ENCODE measurements at places on chromosomes 13 and 19. TPM values are rescaled to one million over a fixed set of nuclear protein-coding genes. Genes with fewer than 3 reads are reported as not detected.

DNA sequence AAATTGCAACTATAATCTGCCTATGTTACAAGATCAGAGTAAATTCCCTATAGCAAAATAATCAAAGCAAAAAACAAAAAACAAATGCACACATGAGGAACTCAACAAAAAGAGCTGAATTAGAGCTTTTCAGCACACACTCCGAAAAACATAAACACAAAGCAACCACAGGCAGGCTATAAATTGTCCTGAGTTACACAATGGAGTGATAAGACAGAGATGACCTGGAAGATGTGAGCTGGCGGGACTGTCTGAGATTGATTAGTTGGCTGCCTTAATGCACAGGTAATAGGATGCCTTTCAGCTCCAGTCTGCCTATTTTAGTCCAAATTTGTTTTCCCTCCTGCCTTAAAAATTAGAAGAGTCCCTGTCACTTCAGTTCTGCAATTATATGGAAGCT lies 159.0 kb upstream of the FNDC3A start:
- DNase-seq = no peak

GRCh38 chr13:109331011-109331433 lies 455.4 kb downstream of the IRS2 start:
- no peak for DNase-seq

- no peak for DNase-seq
Observed at GRCh38 chr19:42089191-42089750, 13.3 kb downstream of the ZNF574 start.

- no peak for DNase-seq
Observed at GRCh38 chr13:79401259-79402070, 4.6 kb downstream of the RBM26 start.

- DNase-seq = no peak
Observed at GRCh38 chr13:112824429-112824828, 134.6 kb downstream of the ATP11A start.

DNA sequence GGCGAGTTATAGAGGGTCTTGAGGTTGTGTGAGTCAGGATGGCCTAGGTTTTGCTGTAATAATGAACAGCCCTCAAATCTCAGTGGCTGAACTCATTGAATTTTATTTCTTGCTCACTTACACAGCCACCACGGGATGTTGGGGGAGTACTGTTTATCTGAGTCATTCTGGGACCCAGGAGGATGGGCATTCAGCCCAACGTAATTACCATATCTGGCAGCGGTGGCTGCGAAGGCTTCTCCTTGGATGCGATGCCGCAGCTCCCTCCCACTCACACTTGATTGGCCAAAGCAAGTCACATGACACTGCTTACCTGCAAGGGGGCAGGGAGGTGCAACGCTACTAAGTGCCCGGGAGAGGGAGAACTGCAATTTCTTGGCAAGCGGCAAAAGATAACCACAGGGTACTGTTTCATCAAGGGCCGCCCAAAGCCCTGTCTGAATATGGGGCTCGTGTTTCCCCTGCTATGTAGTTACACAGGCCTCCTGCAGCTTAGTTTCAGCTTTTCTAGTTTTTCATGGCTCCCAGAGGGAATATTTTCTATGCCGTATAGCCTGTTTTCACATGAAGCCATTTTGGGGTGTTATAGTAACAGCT lies 19.9 kb downstream of the ZSWIM9 start:
- peak; percentile 94 for DNase-seq

- DNase-seq = peak; percentile 26
Observed at GRCh38 chr13:47433461-47434005, 536.7 kb upstream of the HTR2A start.

DNA sequence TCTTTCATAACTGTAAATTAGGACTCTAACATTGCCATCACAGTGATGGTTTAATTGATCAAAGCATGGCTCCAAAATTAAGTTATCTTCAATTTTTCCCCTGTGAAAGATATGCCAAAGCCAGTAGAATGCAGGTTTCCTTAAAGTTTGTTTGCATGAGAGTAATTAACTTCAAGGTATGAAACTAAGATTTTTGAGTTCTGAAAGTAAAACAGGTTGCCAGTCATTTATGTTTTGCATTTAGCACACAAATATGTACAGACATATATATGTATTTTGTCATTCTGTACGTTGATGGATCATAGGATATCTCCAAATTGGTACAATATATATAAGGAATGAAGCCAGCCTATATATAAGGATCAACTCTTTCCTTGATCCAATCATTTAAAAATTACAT lies 23.6 kb upstream of the NDFIP2 start:
- DNase-seq = no peak

GRCh38 chr19:30712431-30713337 lies 340.5 kb downstream of the ZNF536 start:
- DNase-seq = no peak

DNA sequence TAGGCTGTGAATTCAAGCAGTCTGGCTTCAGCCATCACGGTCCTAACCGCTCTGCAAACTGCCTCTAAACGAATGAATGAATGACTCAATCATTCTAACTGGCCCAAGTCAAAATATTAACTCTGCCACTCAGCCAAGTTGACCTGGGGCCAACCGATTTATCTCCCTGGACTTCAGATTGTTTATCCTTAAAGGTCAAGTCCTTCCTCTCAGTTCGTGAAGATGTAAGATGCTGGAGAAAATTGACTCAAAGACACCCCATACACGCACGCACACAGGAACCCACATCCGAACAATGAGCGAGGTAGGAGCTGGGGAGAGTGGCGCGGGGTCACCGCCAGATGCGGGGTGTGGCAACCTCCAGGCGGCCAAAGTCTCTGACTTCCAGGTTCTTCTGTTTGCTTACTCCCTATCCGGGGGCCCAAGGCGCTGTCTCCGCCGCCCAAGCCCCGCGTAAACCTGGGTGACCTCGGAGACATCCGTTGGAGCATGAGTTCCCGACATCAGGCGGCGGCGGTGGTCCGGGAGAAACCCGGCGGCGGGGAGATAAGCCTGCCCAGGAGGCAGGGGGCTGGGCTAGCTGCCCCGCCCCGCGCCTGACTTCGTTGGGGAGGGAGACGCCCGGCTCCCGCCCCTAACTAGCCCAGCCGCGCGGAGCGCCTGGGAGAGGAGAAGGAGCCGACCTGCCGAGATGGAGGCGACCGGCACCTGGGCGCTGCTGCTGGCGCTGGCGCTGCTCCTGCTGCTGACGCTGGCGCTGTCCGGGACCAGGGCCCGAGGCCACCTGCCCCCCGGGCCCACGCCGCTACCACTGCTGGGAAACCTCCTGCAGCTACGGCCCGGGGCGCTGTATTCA lies at the start of gene CYP2S1:
Gene CYP2S1 (plus strand): TSS at position 646 of the 856 bp plus-strand sequence. CDS start 46 bp downstream, at position 692.
- DNase-seq = peak; percentile 42

- DNase-seq = peak; percentile 93
Observed at GRCh38 chr19:11380653-11381537, 3.2 kb downstream of the EPOR start.

- DNase-seq = no peak
Observed at GRCh38 chr13:109704771-109705635, 81.4 kb downstream of the IRS2 start.

The ATXN8OS gene
- not detected for total RNA-seq

The CYP2A6 gene
- total RNA-seq = not detected

The ERICH4 gene
- total RNA-seq = not detected

The ZNF430 gene
- total RNA-seq = 2.9 TPM

The MAP1S gene
- total RNA-seq = 30.3 TPM

The PDCD2L gene
- total RNA-seq = 54.2 TPM

The CFAP97D2 gene
- not detected for total RNA-seq

The PTPRH gene
- 0.39 TPM for total RNA-seq
